ENCODE measurements at places on chromosomes 12 and 14.
A peak's percentile ranks its signal among the peaks of the same experiment; 100 is the strongest.

- no peak for DNase-seq
These were observed 183.4 kb upstream of the NRXN3 start for GRCh38 chr14:77986773-77987172.

DNA sequence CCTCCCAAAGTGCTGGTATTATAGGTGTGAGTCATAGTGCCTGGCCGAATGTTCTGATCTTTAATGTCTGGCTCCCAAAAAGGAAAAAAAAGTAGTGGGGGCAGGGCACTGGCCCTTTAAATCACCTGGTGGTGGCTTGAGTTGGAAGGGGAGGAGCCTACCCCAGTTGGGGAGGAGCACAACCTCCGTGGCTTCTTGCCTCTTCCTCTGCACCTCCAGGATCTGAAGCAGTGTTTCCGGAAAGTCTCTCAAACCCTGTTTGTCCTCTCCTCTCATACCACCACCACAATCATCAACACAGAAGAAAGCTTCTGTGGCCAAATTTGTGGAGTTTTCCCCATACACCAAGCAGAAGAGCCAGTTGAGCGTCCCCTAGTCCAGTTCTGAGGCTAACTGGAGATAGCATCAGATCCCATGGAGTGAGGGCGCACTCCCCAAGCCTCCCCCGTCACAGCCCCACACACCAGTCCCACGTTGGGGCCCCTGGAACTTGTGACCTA, 24.3 kb upstream of the RCOR1 start:
- peak; percentile 29 for DNase-seq

DNA sequence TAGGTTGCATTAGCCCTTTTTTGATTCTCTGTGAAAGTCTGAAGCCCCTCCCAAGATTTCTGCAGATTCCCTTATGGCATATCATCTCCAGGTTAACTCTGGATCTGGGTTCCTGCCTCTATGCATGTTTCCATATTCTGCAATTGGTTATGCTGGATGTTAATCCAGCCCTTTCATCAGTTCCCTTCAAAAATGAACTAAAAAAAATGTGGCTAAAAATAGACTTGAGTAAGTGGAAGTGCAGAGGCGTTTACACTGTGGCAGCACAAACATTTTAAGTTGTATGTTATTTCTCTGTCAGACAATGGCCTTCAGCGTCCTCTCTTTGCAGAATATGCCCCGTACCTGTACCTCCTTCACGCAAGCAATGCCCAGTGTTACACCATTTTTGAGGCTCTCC, 11.4 kb downstream of the MGST1 start:
- no peak for DNase-seq

DNA sequence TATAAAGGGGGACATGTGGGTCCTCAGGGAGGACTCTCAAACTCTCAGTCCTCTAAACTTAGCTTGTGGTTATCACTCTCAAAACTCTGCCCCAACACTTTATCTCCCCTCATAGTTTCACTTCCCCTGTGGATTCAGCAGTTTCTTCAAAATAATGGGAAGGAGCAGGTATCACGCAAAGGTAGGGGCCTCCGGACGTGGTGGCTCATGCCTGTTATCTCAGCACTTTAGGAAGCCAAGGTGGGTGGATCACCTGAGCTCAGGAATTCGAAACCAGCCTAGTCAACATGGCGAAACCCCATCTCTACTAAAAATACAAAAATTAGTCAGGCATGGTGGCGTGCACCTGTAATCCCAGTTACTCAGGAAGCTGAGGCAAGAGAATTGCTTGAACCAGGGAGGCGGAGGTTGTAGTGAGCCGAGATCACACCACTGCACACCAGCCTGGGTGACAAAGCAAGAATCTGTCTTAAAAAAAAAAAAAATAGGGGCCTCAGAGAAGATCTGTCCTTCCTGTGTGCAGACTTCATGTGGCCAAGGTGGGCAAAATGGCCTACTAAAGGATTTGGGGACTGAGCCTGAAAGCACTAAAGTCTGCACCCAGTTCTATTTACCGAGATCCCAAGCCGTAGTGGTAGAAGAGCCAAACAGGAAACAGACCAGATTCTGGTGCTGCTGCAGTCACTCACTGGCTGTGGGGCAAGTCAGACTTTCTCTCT, 6.4 kb downstream of the ITGB7 start:
- no peak for DNase-seq

DNA sequence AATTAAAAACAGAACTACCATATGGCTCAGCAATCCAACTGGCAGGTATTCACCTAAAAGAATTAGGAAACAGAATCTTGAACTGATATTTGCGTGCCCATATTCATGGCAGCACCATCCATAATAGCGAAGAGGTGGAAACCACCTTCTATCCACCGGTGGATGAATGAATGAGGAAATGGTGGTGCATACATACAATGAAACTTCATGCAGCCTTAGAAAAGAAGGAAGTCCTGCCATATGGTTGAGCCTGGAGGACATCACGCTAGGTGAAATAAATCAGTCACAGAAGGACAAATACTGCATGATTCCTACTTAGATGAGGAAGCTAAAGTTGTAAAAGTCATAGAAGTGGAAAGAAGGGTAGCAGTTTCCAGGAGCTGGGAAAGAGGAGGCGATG, 6.6 kb downstream of the TCL1A start:
- DNase-seq, result no peak

GRCh38 chr12:54240129-54240528, 39.8 kb downstream of the CBX5 start:
- DNase-seq, result no peak

DNA sequence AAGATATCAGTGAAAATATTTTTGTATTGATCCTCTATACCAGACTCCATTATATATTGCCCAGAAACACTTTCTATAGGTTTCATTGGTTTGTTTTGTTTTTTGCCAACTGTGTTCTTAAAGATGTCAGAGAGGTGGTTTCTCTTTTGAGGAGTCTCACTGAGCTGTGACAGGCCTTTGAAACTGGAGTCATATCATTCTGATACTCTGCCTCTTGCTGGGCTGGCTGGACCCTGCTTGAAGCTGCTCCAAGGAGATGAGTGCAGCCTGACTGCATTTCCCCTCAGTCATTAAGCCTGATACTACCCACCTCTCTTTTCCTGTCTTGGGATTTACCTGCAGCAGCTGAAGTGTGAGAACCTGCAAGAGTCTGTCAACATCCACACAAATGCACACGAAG, 16.4 kb upstream of the TAS2R30 start:
- no peak for DNase-seq

DNA sequence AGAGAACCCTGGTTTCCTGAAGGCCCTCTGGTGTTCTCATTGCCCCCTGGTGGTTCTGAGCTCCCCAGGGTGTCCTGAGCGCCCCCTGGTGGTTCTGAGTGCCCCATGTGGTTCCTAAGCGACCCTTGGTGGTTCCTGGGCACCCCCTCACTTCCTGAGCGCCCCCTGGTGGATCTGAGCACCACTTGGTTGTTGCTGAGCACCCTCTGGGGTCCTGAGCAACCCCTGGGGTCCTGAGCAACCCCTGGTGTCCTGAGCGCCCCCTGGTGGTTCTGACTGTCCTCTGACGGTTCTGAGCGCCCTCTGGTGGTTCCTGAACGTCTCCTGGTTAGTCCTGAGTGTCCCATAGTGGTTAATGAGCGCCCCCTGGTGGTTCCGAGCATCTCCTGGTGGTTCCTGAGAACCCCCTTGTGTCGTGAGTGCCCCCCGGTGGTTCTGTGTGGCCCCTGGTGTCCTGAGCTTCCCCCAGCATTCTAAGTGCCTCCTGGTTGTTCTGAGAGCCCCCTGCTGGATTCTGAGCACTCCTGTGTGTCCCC, 568.3 kb downstream of the TMEM121 start:
- no peak for DNase-seq

DNA sequence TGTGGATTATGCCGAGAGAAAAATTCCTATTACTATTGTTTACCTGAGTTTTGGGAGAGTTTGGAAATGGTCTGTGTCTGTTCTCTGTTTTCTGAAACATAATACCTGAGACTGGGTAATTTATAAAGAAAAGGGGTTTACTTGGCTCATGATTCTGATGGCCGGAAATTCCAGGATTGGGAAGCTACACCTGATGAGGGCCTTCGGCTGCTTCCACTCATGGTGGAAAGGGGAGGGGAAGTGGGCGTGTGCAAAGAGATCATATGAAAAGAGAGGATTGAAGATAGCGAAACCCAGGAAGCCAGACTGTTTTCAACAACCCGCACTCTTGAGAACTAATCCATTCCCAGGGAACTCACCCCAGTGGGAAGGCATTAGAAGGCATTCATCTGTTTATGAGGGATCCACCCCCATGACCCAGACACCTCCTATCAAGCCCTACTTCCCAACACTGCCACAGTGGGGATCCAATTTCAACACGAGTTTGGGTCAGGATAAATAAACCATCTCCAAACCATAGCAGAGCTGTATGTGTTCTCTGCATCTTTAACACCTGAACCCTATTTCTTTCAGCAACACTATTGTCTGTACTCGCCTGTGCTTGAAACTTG, 51.1 kb downstream of the APAF1 start:
- DNase-seq, result no peak

DNA sequence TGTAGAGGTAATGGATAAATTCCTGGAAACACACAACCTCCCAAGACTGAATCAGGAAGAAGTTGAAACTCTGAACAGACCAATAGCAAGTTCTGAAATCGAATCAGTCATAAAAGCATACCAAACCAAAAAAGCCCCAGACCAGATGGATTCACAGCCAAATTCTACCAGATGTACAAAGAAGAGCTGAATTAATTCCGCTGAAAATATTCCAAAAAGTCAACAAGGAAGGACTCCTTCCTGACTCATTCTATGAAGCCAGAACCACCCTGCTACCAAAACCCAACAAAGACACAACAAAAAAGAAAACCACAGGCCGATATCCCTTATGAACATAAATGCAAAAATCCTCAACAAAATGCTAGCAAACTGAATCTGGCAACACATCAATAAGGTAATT, 81.5 kb downstream of the SLC38A4 start:
- DNase-seq, result no peak

GRCh38 chr12:84791444-84791843, 121.2 kb downstream of the SLC6A15 start:
- DNase-seq, result no peak

DNA sequence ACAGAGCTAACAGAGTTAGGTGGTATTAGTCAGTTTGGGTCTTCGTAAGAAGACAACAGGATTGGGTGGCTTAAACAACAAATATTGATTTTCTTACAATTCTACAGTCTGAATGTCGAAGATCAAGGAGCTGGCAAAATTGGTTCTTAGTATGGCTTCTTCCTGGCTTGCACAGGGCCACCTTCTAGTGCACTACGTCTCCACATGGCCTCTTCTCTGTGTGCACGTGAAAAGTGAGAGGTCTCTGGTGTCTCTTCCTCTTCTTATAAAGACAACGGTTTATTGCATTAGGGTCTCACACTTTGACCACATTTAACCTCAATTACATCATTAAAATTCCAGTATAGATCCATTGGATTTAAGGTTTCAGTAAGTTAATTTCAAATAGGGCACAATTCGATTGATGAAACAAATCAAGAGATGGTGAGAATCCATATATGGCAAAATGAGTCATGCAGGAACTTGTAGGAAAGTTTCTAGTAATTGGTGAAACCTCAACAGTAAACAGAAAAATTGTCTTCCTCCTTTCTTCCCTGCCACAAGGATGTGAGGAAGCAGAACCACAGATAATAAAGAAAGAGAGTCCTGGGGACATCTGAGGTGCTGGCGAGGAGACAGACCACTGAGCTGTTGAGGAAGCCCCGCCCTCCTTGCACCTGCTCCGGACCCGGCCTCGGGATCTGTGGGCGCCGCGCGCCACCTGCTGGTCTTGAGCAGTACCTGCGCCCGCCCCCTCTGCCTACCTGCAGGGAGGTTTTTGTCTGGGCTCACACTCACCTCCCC, 846.7 kb downstream of the TMEM121 start:
- peak; percentile 62 for DNase-seq

- no peak for DNase-seq
These were observed 39.6 kb downstream of the TEAD4 start for GRCh38 chr12:2998789-2999264.

GRCh38 chr12:20099395-20100183, 268.7 kb upstream of the PDE3A start:
- DNase-seq, result no peak

- no peak for DNase-seq
These were observed 58.7 kb downstream of the WSCD2 start for GRCh38 chr12:108187831-108188230.

- DNase-seq, result no peak
These were observed 27.2 kb downstream of the HIGD1C start for GRCh38 chr12:50979369-50980052.

DNA sequence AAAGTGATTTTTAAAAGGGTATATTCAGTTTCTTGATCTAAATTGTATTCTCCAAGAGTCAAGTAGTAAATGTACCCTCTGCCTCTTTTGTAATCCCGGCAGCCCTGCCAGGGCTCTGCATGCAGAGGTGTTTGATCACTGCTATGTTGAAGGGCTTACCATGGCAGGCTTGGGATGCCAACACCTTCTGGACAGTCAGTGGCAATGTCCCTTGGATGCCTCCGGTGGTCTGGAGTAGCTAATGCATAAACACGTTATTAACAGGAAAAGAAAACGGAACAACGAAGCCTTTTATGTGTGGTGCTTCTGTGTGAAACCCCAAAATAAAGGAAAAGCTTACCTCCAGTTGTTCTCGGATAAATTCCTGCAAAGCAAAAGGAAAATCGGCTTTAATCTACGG, 19.9 kb downstream of the EIF2B2 start:
- DNase-seq, result no peak

- no peak for DNase-seq
These were observed 40.7 kb downstream of the LRRIQ1 start for GRCh38 chr12:85076688-85077430.

DNA sequence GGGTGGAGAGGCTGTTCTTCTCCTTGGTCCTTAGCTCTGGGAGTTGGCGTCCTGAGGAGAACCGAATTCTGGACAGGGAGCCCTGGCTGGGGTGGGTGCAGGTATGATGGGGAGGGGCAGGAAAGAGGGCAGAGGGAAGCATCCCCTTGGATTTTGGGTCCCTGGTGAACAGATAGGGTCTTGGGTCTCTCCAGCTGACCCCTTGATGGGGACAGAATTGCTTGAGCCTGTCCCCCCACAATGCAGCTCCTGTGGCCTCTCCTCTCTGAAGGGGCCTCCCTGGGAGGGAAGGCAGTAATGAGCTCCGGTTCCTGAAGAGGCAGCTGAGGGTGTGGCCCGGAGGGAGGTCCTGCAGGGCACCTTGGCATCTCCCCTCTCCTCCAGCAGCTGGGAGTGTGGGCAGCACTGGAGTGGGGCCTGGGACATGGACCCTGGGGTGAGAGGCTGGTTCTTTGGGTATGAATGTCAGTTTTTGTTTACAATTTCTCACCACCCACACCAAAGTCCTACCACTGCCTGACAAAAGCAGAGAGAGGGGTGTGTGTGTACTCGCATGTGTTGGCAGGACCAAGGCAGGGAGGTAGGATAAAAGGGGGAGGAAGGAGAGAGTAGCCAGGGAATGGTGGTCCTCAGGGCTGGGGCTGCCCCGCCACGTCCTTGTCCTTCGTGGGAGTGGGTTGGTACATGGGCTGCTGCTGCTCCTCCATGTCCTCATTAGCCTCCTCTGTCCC, 7.7 kb upstream of the CEBPE start:
- DNase-seq, result no peak

- DNase-seq, result no peak
These were observed 6.7 kb downstream of the NR4A1 start for GRCh38 chr12:52057638-52058576.

Measured in activated T-helper 1 cell treated with Interleukin-2 at 50 U/mL for 16 hours (primary cell).